NCI-H1092 treated with DMSO at 0.1 percent for 48 hours (cell line): ENCODE measurements at places on chromosomes 16 and 17.

DNA sequence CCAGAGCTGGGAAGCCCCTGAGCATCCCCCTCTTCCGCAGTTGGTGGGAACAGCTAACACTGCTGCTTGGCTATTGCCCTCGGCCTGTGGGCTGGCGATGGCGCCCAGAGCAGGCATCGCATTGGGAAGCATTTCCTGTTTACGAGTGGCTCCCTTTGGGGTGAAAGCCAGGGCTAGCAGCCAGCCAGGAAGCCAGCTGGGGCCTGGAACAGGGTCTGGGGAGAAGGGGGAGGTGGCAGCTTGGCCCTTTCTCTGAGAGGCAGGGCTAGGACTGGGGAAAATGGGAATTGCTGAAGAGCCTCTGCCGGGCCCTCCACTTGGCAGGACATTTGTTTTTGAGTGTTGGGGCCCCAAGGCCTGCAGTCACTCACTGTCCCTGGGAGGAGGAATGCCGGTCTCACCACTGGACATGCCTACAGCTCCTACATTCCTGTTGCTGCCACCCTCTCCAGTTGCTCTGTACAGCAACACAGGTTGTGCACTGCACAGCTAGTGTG lies 2.4 kb upstream of the MTSS2 start:
- DNase-seq, result peak; percentile 38

GRCh38 chr16:85955566-85955965 lies 56.6 kb downstream of the IRF8 start:
- no peak for DNase-seq

DNA sequence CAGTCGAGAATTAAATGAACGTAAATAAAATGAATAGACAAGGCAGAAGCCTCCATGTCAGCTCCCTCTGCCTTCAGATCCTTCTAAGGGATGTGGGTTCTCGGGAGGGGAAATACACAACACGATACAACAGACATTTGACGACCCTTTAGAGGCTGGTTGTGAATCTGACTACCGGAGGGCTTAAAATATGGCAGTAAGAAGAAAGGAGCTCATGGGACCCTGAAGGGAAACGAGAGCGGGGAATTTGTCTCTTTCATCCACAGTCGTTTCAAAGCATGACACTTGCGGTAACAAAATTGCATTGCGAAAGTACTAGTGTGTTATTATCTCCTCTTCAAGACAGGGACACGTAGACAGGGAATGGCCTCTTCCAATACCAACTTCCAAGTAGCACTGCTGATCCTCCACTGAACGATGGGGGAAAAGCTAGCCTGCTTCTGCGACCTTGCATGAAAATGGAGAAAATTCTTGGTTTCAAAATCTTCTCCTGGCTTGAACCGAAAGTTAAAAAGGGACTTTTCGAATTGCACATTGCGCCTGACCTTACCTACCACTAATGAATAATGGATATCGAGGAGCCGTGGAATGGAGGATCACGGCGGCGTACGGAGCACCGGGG lies 1.2 kb upstream of the TNRC6C start:
- no peak for DNase-seq

- no peak for DNase-seq
Measured at GRCh38 chr17:10119203-10120108, 79.0 kb downstream of the GAS7 start.

- DNase-seq, result no peak
Measured at GRCh38 chr17:10058921-10059683, 139.3 kb downstream of the GAS7 start.

DNA sequence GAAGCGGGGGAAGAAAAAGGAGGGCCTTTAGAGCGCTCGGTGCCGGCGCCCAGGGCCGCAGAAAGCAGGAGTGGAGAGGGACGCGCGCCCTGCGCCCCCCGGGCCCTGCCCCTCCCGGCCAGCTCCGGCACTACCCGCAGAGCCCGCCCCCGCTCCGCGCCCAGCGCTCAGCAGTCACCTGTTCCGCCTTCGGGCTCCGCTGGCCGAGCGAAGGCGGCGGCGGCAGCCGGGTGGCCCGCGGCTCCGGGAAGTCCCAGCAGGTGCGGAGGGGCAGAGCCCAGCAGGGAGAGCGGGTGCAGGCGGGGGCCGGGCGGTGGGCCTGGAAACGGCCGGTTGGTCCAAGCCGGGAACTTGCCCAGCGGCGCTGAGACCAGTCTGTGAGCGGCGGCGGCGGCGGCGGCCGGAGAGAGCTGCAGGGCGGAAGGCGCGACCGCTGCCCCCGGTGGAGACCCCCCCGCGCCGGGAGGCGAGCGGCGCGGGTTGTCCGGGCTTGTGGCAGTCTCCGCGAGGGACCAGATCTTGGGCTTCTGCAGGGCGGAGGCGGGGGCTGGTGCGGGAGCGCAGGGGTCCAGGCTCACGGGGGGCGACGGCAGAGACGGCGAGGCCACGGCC lies 2.2 kb downstream of the IRX3 start:
- peak; percentile 32 for DNase-seq

DNA sequence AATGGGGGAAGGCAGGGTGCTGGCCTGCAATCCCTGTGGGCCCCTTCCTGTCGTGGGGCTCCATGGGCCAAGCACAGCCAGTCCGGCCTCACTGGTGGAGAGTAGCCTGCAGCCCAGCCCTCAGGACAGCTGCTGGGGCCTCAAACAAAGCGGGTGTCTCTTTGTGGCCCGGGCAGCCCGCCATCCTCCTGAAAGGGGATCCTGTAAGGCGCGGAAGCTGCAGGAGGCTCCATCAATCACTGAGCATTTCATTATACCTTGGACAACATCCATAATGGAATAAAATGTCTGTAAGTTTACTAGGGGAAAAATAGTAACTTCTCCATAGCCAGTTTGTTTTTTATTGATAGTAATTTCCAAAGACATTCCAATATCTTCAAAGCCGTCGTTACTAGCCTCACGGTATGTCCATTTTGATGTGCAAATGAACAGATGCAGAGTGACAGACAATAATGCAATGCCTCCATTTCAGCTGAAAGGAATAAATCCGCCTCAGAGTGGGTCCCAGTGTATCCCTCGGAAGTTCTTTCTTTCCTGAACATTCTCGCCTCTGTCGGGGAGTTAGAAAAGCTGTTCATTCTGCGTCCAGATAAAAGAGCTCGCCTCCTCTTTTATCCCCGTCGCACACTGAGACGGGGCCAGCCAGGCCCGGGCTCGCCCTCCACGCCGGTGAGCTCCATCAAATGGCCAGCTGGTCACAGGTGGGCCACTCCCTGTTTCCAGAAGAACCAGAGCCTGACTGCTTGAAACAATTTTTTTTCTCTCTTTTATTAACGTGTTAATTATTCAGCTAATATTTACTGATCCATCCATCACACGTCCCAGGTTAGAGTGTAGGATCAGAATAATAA lies 14.4 kb downstream of the WSCD1 start:
- DNase-seq, result peak; percentile 2

DNA sequence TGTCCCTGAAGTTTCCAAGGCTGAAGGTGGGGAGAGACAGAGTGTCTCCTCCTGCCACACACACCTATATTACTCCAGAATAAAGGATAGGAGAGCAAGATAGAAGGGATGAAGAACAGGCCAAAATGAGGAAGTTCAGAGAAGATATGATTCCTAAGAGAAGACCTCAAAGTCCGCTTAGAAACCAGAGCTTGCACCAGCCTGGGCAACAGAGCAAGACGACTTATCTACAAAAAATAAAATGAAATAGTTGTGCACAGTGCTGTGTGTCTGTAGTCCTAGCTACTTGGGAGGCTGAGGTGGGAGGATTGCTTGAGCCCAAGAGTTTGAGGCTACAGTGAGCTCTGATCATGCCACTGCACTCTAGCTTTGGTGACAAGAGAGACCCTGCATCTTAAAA lies 128.2 kb downstream of the HS3ST3B1 start:
- DNase-seq, result no peak

- no peak for DNase-seq
Measured at GRCh38 chr16:73697336-73697735, 599.3 kb upstream of the PSMD7 start.

DNA sequence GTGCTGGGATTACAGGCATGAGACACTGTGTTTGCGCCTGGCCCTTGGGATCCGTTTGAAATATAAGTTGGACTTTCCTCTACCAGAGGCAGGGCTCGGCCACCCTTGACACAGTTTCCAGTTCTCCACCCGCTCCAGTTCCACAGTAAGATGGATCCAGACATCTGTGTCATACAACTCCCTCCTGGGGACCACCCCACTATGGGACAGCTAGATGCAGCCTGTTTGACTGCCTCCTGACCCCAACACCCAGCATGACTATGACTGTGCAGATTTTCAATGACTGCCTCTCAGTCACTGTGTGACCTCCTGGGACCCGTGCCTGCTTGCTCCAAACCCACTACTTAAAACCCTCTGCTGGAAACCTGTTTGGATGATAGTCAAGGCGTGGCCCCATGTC lies 166.7 kb downstream of the IRF8 start:
- no peak for DNase-seq

DNA sequence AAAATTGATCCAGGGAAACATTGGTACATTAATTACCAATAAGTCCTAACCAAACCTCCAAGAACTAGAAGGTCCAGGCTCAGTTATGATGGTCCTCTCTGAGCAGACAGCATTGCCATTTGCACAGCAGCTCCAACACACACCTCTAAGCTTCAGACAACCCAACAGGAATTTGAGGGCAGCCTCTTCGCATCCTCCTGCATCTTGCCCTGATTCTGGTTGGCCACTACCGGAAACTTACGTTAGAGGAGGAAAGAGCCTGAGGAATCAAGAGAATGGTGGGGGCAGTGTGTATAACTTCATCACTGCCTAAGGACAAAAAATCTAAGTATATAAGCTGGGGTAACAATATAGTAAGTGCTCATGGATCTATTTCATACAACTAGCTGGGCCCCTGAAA lies 15.7 kb downstream of the FAM117A start:
- DNase-seq, result no peak

DNA sequence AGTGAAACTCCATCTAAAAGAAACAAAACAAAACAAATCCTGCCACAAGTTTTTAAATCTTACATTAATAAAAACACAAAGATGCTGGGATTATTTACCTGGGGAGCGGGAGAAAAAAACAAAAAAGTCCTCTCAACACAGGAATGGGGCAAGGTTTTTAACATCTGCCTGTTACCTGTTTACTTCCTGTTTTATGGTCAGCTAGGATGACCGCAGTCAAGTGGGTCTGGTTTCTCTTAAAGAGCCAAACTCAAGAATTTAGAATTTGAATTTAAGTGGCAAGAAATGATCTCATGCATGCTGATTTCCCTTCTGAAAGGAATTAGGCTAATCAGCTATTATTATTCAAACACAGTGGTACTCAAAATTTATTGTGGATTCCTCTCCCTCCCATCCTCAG lies 39.7 kb upstream of the TBC1D3K start:
- no peak for DNase-seq

- no peak for DNase-seq
Measured at GRCh38 chr16:68388124-68388523, 60.2 kb downstream of the SMPD3 start.
